ENCODE measurements at places on chromosomes 4 and X.

GRCh38 chr4:3784454-3785291, 18.5 kb downstream of the ADRA2C start:
- no peak for DNase-seq

GRCh38 chr4:173527103-173527891, 2.7 kb downstream of the HAND2 start:
- no peak for DNase-seq

DNA sequence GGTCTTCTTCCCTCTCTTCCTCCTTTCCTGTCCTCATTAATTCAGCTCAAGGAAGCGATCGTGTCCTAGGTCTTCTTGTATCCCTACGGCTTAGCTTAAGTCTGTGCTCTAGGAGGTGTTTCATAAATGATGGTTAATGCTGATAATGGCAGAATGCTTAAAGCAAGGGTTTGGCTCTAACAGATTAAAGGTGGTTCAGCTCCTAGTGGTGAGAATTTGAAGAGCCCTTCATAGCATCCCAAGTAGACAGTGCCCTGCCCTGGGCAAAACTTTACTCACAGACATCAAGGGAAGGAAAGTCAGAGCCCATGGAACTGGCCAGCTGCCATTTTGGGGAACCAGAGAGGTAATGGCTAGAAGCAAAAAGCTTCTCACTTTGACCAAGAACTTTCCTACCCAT, 47.0 kb upstream of the PGRMC1 start:
- DNase-seq = peak; percentile 6

GRCh38 chr4:156038772-156039171, 85.1 kb upstream of the CTSO start:
- no peak for DNase-seq

GRCh38 chr4:9800848-9801247, 19.4 kb downstream of the DRD5 start:
- no peak for DNase-seq

GRCh38 chrX:111555406-111555958, 44.0 kb downstream of the SERTM2 start:
- no peak for DNase-seq

- DNase-seq = peak; percentile 15
Observed at GRCh38 chrX:46236411-46236810, 308.8 kb downstream of the ZNF674 start.

- peak; percentile 13 for DNase-seq
Observed at GRCh38 chr4:67160394-67160793, 384.9 kb downstream of the CENPC start.

DNA sequence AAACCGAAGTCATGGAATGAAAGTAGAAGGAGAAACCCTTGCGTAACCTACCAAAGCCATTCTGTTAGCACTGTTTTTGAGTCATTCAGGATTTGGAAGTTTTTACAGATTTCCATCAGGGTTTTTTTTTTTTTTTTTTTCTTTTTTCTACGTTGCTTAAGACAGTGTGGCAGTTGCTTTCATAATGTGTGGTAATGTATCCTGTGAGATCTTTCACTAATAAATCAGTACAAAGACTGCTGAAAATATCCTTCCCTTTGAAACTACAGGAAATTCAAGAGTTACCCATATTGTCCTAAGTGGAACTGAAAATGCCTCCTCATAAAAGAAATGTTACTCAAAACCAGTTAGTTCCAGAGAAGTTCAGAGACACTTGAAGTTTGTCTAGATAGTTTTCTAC, 137.8 kb downstream of the RAPGEF2 start:
- DNase-seq = no peak

GRCh38 chr4:602559-602942, 22.8 kb upstream of the PDE6B start:
- peak; percentile 30 for DNase-seq

DNA sequence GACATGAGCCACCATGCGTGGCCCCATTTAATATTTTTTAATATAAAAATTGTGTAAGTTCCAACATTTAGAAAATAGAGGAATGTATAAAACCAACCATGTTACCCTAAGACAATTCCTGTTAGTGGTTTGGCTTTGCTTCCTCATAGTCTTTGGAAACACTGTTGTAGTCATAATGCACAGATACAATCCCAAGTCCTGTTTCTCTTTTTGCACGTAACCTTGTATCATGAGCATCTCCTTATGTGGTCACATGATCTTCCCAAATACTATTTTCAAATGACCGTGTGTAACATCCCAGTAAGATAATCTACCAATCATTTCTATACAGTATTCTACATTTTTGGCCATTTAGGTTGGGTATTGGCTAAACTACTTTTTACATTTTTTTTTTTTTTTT, 13.9 kb upstream of the RHOH start:
- no peak for DNase-seq

- peak; percentile 87 for DNase-seq
Observed at GRCh38 chr4:176193938-176194337, 1.4 kb downstream of the SPATA4 start.

- DNase-seq = peak; percentile 34
Observed at GRCh38 chrX:40573763-40574162, 7.0 kb upstream of the ATP6AP2 start.

GRCh38 chrX:133391111-133391510, 24.2 kb downstream of the GPC4 start:
- DNase-seq = no peak

GRCh38 chr4:134999169-134999568, 797.6 kb upstream of the PABPC4L start:
- DNase-seq = no peak

DNA sequence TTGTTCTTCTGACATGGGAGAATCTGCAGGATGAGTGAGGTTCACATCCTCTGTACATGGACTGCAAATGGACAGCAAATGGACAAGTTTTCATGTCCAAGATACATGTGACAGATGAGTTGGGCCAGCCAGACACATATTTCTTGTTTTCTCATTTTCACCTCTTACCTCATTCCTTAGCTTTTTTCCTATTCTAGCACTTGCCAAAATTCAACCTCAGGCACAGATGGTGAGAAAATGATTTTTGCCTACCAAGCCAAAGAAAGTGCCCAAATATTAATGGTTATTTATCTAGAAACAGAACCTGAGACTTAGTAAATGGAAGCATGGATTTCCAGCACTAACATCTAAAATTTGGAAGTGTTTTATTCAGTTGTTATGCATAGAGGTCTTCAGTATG, 402.2 kb downstream of the AFF2 start:
- DNase-seq = no peak

- DNase-seq = peak; percentile 86
Observed at GRCh38 chr4:145679991-145680455, at the start of gene C4orf51. C4orf51 (plus strand) TSS chr4:145680146; CDS start chr4:145680204, 58 bp downstream.

DNA sequence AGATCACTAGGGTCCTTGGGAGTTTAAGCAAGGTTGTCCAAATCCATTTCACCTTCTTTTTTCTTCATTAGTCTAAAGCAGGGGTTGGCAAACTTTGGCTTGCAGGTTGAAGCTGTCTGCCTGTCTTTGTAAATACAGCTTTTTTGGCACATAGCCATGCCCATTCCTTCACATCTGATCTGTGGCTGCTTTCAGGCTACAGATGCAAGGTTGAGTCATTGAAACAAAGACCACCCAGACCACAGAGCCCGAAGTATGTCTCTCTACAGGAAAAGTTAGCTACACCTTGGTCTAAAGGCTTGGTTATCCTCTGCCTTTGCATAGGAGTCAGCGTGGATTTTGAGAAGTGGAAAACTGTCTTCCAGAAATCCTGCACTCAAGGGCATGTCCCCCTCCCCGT, 238.1 kb upstream of the STS start:
- DNase-seq = no peak

DNA sequence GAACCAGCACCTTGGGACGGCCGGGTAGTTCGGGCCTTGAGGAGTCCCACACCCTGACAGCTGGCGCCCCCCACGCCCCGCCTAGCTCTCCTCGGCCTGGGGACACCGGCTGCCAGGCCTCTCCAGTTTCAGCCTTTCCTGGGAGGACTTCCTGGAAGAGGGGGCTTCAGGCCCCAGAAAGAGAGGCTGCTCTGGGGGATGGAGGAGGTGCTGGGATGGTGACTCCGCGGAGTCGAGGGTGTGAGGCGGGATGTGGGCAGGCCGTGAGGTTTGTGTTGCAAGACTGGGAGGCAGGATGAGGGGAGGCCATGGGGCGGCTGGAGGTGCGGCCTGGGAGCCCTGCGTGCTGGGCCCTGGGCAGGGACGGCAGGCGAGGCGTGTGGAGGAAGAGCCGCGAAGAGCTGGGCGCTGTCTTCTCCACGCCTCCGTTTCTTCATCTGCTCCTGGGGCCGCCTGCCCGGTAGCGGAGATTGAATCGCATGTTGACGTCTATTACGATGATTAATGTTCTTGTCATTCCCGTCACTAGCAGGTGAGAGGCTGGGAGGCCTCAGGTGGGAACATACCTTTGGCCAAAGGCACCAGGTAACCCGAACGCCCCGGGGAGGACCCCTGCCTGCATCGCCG, 918 bp upstream of the FGFRL1 start:
- peak; percentile 84 for DNase-seq

- DNase-seq = no peak
Observed at GRCh38 chr4:37424753-37425152, 180.2 kb downstream of the NWD2 start.

DNA sequence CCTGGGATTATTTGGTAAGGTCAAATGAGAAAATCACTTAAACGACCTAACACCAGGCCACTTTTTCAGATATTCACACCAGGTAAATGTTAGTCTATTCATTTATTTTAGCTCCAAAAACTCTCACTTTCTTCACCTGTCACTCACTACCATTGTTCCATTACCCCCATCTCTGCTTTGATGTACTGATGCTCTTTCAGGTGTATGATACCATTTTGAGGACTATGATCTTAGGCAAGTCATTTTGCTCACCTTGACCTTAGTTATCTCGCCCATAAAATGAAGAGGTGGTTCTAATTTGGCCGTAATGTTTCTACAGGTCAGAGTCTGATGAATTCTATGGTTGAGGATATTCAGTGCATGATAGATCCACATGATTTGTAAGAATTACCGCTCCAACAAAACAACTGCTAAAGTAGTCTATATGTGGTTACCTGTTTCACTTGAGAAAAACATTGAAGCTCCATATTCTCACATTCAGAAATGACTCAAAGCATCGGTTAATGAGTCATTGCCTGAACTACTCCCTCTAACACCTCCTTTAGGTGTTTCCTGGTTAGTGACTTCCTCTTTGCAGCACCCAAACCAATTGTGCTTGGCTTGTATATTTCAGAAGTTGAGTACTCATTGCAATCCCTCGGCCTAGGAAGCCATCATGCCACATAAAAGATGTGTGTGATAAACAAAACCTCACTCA, 4.5 kb downstream of the DTHD1 start:
- DNase-seq = peak; percentile 5

DNA sequence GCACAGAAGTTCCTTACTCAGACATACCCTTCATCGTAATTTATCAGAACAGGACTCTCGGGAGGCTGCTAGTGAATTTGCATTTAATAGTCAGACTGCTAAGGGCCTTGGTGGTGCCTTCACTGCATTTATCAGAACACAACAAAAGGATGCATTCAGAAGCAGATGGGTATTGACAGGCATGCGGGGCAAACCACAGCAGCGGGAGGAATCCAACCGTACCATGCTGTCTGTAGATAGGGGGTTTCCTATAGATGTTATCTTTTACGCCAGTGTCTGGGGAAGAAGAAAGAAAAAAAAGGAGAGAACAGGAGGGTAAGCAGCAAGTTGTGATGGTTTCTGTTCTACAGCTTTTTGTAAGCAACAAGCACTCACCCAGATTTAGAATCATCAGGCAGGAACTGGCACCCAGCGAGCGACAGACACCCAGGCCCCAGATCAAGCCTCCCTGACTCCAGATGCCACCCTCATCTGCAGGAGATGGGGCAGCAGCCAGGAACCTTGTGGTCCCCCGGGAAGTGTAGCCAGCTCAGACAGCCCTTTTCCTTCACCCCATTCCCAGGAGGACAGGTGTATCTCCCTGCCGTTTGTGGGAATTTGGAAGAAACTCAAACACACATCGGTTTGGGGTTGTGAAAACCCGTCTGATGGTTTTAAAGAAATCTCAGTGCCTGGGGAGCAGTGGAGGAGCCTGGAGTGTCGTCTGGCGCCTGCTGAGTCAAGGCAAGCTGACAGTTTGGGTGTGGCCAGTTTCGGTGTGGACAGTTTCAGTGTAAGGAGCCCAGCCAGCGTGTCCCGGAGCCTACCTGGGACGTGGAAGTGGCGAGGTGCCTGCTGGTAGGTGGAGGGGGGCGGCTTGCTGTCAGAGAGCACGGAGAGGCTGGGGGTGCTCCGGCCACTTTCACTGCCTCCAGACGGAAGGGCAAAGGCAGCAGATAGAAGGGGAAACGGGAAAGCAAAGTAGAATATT, 80.0 kb upstream of the AFAP1 start:
- no peak for DNase-seq

DNA sequence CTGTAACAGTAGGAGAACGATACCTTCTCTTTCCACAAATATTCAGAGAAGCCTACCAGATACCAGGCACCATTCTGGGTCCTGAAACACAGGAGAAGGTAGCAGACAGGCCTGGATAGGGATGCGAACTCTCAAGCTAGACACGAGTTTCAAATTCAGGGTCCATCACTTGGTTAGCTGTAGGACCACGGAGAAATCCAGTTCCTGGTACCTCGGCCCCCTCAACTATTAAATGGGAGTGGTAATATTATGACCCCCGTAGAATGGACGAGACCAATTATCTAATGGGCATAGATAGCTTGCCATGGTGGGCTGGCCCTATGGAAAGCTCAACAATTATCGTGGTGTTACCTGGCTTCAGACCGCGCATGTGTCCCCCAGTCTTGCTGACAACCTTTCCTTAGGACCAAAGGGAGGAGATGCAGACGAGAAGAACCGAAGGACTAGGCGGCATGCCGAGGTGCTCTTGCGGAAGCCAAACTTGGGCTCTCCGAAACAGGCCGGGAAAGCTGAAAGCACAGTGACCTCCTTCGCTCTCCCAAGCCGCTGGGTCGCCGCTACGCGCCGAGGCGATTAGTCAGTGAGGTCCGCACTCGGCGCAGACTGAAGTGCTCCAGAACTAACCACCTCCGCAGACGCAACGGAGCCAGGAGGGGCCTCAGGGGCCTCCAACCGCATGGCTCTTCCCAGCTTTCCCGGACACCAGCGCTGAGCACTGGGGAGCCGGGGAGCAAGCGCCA, 19.6 kb downstream of the NKX3-2 start:
- DNase-seq = no peak

DNA sequence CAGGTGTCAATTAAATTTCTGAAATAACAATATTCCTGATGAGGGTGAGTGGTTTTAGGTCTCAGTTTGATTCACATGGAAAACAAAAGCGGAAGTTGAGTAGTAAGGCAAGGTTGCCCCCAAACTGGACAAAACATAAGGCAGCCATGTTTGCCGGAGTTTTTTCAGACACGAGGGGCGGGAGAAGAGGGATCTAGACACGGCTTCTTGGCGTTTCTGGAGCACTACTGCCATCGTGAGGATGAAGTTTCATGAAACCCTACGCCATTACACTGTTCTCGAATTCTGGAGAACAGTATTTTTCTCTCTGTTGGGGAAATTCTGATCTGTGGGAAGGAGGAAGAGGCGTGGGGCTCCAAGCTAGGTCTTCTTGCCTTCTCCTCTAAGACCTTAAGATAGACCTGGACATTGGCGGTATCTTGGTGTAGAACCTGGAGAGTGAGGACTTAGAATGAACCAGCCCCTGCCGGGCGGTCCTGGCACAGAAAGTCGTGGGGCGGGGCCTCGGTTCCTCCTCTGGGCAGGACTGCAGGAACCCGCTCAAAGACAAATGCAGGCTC, 160.3 kb downstream of the OR13H1 start:
- peak; percentile 55 for DNase-seq

GRCh38 chr4:152949930-152950329, 13.8 kb downstream of the FHDC1 start:
- DNase-seq = no peak

- DNase-seq = no peak
Observed at GRCh38 chr4:18404642-18405041, 383.1 kb upstream of the LCORL start.

All from M059J (cell line).